EH (cell line): ENCODE measurements at places on chromosomes 2 and 18.

DNA sequence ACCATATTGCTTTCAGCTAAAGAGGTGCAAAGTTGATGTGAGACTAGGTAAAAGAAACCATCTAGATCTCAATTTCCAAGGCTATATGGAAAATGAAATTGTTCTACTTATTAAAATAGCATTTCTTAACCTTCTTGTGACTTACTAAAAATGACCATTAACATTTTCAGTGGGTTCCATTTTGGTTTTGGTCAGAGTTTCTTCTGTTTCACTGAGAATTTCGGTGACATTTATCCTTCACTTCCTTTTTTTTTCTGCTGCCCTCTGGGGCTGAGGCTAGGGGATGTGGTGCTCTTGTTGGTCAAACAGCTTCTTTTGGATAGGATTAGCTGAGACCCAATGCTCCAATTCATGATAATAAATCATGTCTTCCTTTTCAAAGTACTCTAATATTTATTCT is 44.3 kb upstream of the REL start:
- no peak for DNase-seq

DNA sequence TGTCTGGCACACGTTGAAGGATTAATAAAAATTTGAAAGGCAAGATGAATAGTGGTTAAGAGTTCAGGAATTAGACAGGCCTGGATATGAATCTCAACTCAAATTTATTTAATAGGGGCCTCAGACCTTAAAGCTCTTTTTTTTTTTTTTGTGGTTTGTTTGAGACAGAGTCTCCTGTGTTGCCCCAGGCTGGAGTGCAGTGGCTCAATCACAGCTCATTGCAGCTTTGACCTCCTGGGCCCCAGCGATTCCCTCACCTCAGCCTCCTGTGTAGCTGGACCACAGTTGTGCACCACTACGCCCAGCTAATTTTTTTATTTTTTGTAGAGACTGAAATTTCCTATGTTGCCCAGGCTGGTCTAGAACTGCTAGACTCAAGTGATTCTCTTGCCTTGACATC is 3.0 kb downstream of the ZRANB3 start:
- DNase-seq: no peak

- no peak for DNase-seq
Measured at GRCh38 chr2:218060118-218060517, 8.9 kb upstream of the RUFY4 start.

DNA sequence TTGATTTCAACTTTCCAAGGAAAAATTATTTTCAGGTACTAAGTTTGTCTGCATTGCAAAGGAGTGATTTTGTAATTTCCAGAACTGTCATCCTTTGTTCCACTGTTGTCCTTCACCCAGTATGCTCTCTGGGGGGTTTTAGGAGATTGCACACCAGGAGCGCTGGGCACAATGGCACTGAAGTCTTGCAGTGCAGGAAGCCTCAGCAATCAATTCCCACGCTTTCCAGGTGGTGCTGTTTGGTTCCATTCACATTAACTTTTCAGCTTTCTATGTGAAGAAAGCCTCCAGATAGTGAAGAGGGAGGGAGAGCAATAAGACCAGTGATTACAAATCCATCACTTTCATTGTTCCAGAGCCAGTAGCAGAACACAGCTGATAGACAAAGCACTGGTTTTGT is 344.0 kb upstream of the VWC2L start:
- no peak for DNase-seq

DNA sequence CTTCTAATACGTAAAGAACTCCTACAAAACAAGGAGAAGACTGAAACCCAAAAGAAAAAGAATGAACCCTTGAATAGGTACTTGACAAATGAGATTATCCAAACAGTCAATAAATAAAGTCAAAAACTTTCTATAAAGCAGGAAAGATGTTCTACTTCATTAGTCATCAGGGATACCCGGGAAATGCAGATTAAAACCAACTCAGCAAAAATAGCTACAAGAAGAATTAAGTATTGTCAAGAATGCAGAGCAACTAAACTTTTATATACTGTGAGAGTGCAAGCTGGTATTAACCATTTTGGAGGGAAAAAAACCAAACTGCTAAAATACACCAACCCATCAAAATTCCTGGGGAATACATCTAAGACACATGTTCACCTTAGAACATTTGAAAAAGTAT is 10.4 kb downstream of the TXNL1 start:
- DNase-seq: peak; percentile 25

DNA sequence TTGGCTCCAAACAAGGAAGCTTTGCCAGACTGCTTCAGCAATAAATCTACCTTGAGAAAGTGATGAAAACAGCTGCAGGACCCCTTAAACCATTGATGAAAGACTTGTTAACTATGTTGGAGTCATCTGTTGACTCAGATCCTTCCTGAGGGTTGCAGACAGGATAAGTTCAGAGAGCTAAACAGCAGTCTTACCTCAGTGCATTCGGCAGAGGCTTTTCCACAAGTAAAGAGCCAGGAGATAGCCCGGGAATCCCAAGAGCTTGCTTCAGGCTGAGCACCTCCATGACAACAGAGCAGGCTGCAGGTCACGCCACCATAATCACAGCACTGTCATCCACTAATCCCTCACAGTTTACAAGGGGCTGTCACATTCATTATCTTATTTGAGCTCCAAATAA is 23.7 kb downstream of the KIAA2012 start:
- DNase-seq: peak; percentile 32

DNA sequence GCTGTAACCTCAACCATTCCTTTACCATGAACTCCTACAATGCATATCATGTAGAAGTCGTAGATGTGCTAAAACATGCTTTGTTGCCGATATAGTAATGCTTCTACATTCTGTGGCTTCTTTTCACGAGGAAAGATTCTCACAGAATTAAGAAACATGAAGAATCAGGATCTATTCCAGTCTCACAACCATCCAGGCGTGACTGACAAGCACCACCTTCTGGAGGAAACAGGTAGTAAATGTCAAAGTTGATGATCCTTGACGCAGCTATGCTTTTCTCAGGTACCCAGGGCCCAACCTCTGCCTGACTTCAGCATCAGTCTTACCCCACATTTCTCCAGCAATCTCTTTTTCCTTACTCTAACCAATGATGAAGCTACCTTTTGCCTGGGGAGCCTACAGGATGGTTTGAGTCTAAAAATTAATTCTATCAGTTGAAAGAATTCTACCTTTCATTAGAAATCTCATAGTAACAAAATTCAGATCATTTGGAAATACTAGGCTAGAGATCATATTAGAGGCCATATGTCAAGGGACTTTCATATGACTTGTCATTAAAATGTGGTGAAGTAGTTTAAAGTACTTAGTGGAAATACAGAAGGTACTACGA is 123.3 kb upstream of the RND3 start:
- DNase-seq: peak; percentile 73

GRCh38 chr2:232491139-232491780 is 3.6 kb upstream of the ECEL1 start:
- DNase-seq: no peak

GRCh38 chr2:85853499-85854165 is 35.2 kb downstream of the ST3GAL5 start:
- DNase-seq: no peak

GRCh38 chr2:233400341-233400740 is 46.0 kb downstream of the DGKD start:
- DNase-seq: no peak

DNA sequence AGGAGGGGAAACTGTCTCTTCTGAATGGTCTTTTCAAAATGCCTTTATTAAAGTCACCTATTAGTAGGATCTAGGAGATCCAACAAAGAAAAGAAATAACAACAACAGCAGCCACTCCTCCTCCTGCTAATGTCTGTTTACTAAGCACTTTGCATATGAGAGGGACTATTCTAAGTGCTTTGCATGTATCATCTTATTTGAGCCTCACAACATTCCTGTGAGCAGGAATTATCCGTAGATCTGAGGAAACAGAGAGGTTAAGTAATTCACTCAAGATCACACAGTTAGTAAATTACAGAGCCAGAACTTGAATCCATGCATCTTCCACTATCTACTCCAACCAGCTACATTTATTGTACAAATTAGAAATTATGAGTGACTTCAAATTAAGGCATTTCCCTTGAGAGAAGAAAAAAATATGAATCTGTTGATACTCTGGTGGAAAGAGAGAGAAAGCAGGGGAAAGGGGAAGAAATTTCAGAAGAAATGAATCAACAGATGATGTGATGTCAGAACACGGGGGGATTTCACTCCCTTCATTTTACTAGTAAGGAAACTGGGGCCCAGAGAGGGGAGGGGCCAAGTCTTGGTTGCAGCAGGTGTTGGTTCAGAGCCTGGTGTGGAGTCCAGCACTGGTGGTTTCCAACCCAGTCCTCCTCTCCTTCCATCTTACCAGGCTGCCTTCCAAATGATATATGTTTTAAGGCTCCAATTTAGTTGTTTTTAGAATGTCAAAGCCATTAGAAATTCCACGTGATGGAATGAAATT is 49.7 kb downstream of the TSN start:
- no peak for DNase-seq

GRCh38 chr18:13221869-13222855 is 3.6 kb downstream of the LDLRAD4 start:
- DNase-seq: peak; percentile 61

DNA sequence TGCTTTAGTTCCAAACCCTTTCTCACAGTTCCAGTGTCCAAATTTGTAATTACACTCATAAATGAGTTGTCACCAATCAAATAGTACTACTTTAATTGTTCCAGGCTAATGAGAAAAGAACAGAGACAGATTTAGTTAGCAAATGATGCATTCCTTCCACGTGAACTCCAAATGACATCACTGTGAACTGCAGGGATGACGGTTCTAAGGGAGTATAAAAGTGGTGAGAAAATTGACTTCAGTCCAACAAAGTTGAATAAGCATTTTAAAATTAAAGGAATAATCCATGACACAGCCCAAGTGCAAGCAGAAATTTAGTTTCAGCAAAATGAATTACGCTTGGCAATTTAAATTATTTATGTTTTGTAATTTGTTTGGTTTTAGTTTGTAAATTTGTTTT is 102.0 kb upstream of the LRATD1 start:
- peak; percentile 42 for DNase-seq

DNA sequence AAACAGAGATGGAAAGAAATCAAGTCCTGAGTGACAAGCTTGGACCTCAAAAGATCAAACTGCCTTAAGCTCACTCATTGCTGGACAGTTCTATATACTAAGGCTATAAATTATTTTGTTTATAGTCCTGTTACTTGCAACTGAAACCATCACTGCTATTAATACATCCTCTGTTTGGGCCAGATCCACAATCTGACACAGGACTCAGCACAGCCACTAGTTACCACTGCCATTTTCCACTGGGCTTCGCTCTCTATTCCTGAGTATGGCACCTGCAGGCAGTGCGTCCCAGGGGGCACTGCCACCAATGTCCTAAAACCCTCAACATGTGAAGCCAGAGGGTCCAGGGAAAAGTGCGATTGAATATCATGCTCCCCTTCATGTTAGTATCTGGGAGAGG is 52.3 kb downstream of the CYP26B1 start:
- no peak for DNase-seq

- DNase-seq: peak; percentile 56
Measured at GRCh38 chr18:74945774-74946545, 263.0 kb downstream of the PTGR3 start.

GRCh38 chr2:98663511-98664090 is 55.2 kb downstream of the UNC50 start:
- no peak for DNase-seq

DNA sequence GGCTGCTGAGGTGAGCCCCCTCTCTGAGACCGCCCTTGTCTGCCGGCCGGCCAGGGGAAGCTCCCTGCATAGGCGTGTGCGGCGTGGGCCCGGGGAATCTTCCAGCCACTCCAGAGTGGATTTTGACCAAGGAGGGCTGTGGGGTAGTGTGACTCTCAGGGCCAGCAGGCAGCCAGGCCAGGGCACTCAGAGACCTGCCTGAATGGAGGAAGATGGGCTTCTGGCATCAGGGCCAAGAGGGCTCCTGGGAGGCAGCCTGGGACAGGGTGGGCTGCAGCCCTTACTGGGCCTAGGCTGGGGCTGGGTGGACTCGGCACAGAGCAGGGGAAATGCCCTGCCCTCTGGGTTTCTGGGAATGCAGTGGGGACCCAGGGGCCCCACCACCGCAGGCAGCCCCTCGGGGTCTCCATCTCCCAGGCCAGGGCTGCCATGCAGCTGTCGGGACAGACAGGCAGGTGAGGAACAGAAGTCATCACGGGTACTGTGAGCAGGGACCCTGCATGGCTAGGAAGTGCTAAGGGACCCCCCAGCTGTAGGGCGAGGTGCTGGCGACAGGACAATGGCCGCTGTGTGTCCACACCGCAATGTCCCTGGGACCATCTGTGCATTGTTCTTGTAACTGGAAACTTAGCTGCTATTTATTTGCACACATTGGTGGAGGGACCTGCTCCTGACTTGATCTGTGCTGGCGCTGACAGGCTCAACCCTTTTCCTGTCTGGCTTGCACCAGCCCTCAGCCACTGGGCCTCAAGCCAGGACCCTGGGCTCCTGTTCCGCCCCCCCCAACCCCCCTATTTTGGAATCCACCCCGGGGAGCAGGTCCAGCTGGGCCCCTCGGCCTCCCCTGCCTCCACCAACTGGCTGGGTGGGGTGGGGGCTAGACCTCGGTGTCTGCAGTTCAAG is 4.1 kb downstream of the PDCD1 start:
- DNase-seq: no peak

DNA sequence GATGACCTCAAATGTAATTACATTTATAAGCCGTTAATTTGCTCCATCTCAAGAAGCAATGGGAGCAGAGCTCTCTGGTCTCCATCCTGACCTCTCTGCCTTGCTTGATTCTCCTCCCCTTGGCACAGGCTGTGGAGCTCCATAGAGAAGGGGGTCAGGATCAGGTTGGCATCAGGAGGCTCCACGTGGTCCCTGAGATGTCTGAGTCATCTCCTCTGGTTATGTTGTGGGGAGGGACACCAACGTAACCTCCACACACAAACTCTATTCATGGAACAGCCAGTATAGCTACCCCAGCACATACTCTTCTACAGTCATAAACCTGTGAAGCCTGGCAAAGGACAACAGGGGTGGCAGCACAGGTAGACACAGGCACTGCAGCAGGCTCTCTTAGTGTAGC is 29.0 kb downstream of the TRABD2A start:
- DNase-seq: no peak
